ENCODE measurements at places on chromosomes 7 and 10.

DNA sequence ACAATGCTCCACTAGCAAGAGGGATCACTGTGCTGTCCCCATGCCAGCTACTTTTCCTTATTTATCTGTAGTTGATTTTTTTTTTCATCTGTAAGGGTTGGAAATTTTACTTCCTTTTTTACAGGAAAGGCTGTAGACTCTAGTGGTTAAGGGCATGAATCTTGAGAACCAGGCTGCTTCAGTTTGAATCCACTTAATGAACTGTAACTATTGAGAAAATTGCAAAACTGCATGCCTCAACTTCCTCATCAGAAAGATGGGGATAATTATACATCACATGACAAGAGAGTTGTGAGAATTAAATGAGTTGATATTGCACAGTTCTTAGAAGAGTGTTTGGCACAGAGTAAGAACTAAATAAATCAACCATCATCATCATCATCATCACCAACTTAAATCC is 106.4 kb upstream of the GSDME start:
- no peak for DNase-seq

DNA sequence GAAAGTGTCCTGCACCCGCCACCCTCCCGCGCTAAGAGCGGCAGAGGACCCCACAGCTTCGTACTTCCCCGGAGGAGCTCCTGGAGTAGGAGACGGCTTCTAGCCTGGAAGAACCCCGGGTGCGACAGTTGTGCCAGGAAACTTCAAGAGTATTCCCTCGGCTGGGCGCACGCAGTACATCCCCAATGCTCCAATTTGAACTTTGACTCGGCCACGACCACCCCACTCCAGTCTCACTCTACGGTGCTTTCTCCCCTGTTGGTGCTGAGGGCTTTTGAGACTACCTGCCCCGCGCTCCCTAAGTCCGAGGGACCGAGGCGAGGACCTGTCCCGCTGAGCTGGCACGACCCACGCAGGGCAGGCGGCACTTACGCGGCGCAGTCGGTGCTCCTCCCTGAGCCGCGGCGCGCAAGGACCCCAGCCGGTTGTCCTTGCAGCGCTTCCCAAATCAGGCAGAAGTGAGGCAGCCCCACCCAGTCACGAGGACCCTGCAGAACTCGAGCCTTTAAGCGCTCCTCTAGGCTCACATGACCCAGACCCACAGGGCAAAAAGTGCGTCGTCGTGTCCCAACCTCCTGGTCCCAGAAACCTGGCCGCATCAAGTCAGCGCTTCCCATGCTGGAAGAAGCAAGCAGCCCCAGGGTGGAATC is at the start of gene CPVL:
Gene CPVL (minus strand): TSS at position 481 of the 650 bp plus-strand sequence. CDS start 25,476 bp downstream, outside the sequence.
- DNase-seq, result no peak

GRCh38 chr10:61390851-61391250 is 62.3 kb downstream of the TMEM26 start:
- DNase-seq, result no peak

- DNase-seq, result no peak
These were observed 75.6 kb downstream of the CCDC6 start for GRCh38 chr10:59830601-59831259.

GRCh38 chr7:145050415-145050814 is 214.6 kb upstream of the TPK1 start:
- no peak for DNase-seq

DNA sequence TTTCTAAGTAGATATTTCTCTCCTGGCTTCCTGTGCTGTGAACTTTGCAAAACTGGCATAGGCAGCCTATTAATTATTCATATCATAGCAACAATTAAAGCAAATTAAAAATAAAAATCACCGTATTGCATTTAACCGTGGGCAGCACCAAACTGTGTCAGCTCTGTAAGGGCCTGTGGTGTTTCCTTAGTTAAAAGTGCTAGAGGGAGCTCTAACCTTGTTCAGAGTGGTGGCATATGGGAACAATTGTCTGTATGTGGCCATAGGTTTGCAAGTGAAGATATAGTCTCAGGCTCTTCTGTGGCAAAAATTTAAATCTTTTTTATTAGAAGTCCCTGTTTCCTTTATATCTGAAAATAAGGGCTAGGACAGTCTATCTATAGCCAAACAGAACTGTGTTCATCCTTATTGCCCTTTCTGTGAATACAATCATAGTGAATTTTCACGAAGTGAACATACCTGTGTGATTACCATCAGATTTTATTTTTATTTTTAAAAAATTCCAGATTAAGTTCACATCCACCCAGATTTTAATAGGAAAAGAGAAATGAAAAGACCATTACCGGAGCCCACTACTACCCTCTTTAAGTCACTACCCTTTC is 92.6 kb downstream of the POLL start:
- no peak for DNase-seq

DNA sequence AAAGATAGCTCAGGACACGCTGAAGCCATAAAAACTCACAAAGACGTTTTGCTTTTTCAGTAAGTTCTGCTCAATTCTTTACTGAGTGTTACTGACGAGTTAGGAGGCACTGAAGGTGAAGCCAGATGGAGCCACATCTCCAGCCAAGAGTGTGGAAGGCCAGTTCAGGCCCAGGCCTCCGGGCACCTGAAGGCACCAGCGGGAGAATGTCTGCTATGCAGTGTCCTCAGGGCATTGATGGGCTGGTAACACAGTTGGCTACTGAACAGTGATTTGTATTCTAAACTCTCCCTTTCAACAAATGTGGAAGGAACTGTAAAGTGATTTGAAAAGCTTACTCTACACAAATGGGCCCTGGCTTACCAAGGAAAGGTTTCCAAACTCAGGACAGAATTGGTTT is 64.8 kb upstream of the SVIL start:
- no peak for DNase-seq

GRCh38 chr7:4931943-4932342 is 27.0 kb downstream of the MMD2 start:
- DNase-seq, result no peak

DNA sequence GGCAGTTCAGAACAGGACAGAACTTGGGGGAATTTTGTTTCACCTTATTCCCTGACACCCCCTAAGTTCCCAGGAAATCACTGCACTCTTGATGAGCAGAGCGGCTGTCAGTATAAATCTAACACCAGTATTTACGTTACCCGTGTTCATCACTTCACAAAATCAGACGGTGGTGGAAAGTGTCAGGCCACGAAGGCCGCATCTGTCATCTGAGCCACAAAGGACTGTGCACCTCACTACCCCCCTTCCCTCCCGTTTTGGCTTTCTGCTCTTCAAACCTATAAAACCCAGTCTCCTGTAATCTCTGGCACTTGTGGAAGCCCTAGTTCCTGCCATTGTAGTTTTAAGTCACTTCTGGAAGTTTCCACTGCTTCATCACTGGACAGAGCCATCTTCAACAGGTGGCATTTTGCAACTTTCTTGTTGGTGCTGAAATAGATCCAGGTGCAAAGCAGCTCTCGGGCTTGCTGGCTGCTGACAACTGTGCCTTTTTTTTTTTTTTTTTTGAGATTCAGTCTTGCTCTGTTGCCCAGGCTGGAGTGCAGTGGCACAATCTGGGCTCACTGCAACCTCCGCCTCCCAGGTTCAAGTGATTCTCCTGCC is 9.5 kb downstream of the ZFAND2A start:
- no peak for DNase-seq

GRCh38 chr7:75867390-75867717 is 11.5 kb upstream of the RHBDD2 start:
- no peak for DNase-seq

GRCh38 chr10:102324061-102324460 is 71.4 kb upstream of the NFKB2 start:
- DNase-seq, result no peak

- no peak for DNase-seq
These were observed 131.6 kb upstream of the NPY start for GRCh38 chr7:24152356-24152755.

DNA sequence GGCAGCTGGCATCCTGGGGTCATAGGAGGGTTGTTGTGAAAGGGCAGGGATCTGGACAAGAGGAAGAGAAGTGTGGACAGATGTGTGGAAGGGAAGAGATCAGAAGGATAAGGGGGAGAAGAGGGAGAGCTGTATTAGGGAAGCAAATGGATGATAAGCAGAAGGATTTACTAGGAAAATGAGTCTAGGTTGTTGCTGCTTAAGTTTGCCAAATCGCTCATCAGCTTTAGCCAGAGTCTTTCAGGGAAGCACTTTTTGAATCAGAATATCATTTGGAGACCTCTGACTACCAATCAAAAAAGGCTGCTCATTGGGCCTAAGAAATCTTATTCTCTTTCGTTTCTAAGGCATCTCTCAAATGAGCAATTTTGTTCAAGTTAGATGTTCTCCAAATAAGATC is 2.6 kb upstream of the CSGALNACT2 start:
- DNase-seq, result no peak

DNA sequence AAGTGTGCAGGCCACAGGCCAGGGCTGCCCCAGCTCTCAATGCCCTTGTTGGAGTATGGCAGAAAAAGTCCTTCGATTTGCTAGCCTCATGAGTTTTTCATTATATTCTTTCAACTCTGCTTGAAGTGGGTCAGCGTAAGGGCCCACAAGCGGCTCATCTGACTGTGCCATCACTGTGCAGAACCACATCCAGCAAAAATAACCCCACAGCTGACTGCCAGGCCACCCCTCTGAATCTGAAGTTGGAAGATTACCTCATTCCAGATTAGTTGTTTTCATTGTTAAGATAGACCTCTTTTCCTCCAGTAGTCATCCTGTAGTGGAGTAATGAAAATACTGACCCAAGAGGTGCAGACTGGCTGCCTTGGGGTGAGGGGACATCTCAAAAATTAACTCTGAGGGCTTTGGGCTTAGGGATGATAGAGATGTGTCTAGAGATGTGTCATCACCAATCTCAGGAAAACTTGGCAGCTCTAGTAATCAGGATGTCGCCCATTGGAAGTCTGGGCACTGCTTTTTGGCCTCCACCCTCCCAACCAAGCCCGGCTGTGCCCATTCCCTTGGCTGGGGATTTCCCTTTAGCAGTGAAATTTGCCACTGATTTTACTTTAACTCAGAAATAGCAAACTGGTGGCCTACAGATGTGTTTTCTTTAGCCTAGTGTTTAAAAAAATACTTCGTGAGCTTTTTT is 164.3 kb downstream of the LCOR start:
- DNase-seq, result no peak

DNA sequence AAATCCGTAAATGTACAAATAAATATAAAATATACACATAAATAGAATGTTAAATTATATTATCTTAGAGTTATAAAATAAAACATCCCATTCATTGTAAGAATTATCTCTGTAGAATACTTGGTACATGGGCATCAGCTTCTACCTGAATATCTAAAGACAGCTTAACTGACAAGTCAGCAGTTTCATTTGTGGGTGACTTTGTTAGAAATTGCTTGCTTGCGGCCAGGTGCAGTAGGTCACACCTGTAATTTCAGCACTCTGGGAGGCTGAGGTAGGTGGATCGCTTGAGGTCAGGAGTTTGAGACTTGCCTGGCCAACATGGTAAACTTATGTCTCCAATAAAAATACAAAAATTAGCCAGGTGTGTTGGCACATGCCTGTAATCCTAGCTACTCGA is 14.6 kb downstream of the PCGF6 start:
- no peak for DNase-seq

GRCh38 chr10:132168571-132169030 is 18.1 kb upstream of the DPYSL4 start:
- DNase-seq, result no peak

GRCh38 chr10:110898391-110898790 is 20.6 kb downstream of the BBIP1 start:
- no peak for DNase-seq

DNA sequence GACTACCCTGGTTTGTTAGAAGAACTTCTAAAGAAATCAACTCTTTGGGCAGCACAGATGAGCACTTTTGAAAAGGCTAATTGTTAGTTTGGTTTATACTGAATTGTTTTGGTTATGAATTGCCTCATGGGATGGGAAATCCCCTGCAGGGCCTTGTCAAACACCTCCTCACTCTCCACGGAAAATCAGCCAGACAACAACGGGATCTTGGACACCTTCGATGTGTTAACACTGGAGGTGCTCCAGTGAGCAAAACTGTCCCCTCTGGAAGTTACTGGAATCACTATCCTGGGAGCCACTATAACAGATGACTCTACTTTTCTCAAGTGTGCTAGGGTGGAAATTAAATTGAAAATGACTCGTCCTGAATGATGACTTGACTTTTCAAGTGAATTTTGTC is 38.7 kb downstream of the CDK6 start:
- no peak for DNase-seq

DNA sequence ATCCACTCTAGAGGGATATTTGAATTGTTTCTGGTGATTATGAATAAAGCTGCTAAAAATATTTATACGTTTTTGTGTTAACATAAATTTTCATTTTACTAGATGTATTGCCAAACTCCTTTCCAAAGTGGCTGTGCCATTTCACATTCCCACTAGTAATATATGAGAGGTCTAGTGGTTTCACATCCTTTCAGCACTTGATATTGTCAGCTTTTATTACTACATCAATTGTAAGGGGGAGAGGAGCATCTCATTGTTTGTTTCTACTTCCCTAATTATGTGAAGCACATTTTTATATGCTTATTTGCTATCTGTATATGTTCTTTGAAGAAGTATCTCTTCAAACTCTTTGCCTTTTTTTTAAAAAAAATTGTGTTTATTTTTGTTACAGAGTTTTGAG is 184.5 kb downstream of the ADK start:
- no peak for DNase-seq

DNA sequence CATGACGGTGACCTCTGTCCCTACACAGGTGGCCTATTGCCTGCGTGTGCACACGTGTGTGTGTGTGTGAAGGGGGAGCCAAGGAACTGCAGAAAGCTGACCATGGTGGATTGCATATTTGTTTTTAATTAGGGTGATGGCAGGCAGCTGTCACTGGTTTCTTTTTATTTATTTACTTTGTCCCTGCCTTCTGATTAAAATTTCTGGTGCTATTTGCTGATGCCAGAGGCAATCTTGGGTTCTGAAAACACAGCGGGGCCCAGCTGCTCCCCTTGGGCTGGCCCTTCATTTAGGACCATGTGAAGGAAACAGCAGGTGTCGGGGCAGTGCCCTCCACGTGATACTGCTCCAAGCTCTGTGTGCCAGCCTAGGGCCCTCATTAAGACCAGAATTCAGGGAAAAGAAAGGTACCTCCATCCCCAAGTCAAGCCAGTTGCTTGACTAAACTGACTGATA is 71.3 kb upstream of the PODXL start:
- DNase-seq, result no peak
